Dorsolateral prefrontal cortex (tissue), 122 donors: ENCODE measurements at places on chromosomes 7 and 10.

DNA sequence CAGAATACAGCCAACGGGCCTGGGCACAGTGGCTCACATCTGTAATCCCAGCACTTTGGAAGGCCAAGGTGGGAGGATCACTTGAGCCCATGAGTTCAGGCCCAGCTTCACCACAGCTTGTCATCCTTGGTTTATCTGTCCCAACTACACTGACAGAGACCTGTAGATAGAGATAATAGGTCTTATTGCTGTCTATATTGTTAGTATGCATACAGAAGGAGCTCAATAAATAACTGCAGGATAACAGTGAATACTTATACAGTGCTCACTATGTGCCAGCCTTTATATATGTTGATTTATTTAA, 1.3 kb downstream of the CNPY4 start:
- DNase-seq: no peak

GRCh38 chr7:8363407-8364015, 69.9 kb upstream of the NXPH1 start:
- DNase-seq: no peak

DNA sequence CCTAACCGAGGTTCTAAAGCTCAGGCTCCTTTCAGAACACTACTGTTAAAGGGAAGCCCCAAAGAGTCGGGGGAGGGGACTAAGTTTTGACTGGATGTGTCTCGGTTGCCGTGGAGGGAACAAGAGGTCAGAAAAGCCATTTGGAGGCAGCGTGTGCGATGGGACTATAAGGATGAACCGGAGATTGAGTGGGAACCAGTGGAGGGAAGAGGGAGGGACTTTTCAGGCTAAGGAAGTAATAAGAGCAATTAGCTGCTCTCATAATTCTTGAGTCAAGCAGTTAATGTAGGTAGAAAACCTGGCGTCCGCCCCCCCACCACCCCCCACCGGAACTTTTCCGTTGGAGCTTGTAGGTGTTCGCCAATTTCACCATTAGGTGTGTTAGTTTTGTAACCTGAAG, 491 bp upstream of the AKAP9 start:
- DNase-seq: no peak

DNA sequence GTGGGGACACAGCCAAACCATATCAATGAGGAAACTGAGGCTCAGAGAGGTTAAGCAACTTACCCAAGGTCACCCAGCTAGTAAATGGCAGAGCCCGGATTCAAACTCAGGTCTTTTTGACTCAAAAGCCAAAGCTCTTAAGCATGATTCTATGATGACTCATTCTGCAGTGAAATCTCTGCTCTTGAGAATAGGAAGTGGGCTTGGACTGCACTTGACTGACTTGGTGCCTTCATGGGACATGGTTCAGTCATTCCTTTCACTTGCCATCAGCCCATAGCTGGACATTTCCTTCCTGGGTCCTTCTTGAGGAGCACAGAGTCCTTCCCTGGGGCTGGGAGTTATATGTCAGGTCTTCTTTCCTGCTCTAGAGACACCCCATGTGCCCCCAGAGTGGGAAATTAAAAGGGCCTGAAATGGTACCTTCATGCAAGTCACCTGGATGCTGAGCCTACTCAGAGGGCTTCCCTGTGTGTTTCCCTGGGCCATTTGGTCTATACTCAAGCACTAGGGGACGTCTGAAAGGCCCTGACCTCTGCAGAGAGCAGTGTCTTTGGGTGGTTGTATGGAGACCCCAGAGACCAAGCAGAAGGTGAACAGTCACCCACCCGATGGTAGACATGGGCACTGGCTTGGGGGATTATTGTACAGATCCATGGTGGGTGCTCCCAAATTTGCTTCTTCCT, 62.4 kb upstream of the SDK1 start:
- no peak for DNase-seq

- no peak for DNase-seq
Observed at GRCh38 chr10:23826421-23826820, 382.5 kb upstream of the KIAA1217 start.
